CD4-positive, alpha-beta T cell treated with Interleukin-4 for 4 hours (primary cell): ENCODE measurements at places on chromosomes 2 and 18.

- no peak for DNase-seq
These were observed 184.0 kb downstream of the SNTG2 start for GRCh38 chr2:1134629-1135028.

GRCh38 chr2:242065426-242065825 lies 195.9 kb downstream of the RTP5 start:
- no peak for DNase-seq

GRCh38 chr2:20299113-20299512 lies 51.5 kb downstream of the PUM2 start:
- DNase-seq, result no peak

GRCh38 chr2:238912228-238912915 lies 64.5 kb downstream of the TWIST2 start:
- DNase-seq, result no peak

DNA sequence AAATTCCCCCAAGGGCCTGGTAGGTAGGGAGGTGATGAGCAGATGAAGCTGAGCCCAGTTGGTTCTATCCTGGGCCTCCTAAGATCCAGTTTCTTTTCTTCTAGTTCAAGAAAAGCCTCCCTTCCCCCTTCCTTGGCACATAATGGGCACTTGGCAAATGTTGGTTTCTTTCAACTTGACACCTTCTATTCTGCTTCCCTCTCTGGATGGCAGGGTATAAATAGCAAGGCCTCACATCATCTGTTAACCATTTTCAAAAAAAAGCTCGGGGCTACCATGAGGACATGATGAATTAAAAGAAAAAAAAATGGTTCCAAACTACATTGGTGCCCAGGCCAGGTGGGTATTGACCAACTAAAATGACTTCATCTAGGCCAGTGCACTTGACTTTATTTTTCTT lies 29.9 kb downstream of the CTAGE1 start:
- no peak for DNase-seq

GRCh38 chr2:234953116-234954031 lies 1.6 kb downstream of the SH3BP4 start:
- DNase-seq, result no peak

DNA sequence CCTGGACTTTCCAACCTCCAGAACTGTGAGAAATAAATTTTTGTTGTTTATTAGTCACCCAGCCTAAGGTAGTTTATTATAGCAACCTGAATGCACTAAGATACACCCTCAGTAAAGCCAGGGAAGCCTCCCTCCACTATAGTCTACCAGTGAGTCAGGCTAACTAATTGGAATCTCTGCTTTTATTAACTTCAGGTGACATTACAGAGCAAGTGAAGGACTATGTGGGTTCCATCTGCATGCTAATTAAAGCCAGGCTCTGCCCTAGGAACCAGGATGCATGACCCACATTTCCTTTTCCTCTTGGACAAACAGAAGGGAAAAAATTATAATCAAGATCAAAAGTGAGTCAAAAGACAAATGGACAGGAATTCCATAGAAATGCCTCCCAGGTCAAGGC lies 56.1 kb downstream of the ZC3H8 start:
- DNase-seq, result no peak

GRCh38 chr2:231769170-231770136 lies 11.6 kb downstream of the PDE6D start:
- DNase-seq, result no peak
